ENCODE measurements at places on chromosomes 1 and 21.

- no peak for DNase-seq
Observed at GRCh38 chr1:220038640-220039039, 7.7 kb downstream of the EPRS1 start.

DNA sequence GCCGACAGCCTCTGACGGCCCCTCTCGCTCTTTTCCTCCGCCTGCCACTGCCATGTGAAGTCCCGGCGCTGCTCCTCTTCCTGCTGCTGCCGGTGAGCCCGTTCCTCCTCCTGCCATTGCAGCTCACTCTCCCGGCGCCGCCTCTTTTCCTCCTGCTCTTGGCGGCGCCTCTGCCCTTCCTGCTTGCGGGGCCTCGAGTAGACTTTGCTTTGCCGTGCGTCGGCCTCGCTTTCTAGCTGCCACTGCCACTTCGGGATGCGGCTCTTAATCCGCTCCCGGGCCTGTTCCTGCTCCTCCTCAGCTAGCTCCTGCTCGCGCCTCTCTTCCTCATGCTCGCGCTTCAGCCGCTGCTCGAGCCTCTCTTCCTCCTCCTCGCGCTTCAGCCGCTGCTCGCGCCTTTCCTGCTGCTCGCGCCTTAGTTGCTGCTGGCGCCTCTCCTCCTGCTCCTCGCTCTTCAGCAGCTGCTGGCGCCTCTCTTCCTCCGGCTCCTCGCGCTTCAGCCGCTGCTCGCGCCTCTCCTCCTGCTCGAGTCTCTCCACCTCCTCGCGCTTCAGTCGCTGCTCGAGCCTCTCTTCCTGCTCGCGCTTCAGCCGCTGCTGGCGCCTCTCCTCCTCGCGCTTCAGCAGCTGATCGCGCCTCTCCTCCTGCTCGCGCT lies 4.3 kb downstream of the TCHH start:
- DNase-seq = no peak

GRCh38 chr1:31750858-31751510 lies 13.2 kb downstream of the ADGRB2 start:
- no peak for DNase-seq

GRCh38 chr1:234656944-234657654 lies 47.1 kb upstream of the IRF2BP2 start:
- DNase-seq = peak; percentile 90

- no peak for DNase-seq
Observed at GRCh38 chr1:58264462-58264861, 282.1 kb downstream of the OMA1 start.

- DNase-seq = no peak
Observed at GRCh38 chr1:194870860-194871259, 1684.4 kb upstream of the B3GALT2 start.

DNA sequence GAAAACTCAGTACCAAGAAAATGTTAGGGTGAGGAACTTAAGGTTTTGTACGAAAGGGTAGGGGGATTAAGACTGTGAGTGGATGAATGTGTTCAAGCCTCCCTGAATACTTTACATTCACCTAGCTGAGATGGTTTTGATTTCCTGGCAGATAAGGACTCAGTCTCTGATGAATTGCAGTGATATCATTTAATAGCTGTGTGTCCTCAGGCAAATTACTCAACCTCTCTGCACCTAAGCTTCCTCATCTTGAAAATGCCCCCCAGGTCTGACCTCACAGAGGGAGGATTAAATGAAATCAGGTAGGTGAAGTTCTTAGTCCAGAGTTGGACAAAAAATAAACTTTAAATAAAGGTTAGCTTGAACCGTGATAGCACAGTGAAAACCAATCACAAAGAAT lies 48.4 kb downstream of the CAMK2N1 start:
- no peak for DNase-seq

DNA sequence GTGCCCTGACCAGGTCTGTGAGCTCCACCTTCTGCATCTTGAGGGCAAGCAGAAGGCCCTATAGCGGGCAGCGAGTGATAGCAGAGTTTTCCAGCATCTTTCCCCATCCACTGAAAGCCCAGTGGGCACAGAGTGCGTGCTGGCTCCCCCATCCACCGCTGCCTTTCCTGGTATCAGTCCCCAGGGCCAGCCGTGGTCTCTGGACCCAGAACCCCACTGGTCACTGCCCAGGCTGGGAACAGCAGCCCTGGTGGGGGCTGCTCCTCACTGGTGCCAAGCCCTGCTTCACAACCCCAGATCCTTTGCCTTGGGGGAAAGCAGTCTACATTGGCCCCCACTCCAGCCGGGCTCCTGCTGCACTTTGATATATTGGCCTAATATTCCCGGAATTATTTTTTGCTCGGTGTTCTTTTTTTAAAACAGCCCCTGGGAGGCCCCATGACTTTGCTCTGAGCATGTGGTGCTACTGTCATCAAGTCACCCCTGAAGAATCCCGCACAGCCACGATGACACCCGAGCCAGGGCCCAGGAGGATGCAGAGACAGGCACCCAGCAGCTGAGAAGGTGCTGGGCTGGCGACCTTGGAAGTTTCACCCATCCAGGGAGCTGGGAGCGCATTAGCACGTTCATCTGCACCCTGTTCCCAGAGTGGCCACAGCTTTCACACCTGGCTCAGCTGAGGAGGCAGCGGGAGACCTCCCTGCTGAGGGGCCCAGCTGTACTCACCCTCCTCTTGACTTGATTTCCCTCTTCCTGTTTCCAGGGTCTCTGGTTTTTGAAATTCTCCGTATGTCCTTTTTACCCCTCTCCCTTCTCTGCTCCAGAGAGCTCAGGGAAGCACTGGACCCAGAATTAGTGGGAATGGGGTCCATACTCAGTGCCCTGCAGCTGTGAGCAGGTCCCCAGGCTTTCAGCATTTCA lies 56.9 kb downstream of the KLHDC7A start:
- no peak for DNase-seq

- no peak for DNase-seq
Observed at GRCh38 chr1:7558921-7559869, 211.9 kb upstream of the VAMP3 start.

- DNase-seq = no peak
Observed at GRCh38 chr1:179867493-179868330, 9.9 kb downstream of the TOR1AIP2 start.
